ENCODE measurements at places on chromosomes 13 and 19.

GRCh38 chr13:42699912-42700311 is 81.5 kb upstream of the FAM216B start:
- no peak for DNase-seq

GRCh38 chr13:100159584-100159983 is 70.7 kb downstream of the PCCA start:
- no peak for DNase-seq

DNA sequence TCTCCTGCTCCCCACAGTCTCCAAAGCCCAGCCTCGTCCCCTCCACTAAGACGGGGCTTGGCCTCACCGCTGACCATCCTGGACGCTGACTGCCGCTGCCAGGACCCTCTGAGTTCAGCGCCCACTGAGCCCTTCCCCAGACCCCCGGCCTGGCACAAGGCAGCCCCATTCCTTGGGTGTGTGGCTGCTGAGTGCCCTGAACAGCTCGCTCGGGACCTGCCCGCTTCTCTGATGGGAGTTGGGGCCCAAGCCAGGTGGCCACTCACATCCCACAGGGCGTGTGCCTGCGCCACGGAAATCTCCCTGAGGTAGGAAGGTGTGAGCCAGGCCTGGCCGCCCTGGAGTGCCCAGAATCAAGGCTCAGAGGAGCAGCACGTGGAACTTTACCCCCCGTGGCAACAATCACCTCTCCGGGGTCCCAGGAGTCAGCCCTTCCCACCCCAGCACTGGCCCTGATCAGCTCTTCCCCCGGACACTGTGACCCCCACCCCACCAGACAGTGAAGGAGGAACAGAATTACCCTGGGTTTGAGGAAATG is 20.8 kb downstream of the C13orf46 start:
- DNase-seq = no peak

- no peak for DNase-seq
These were observed 736.9 kb downstream of the EFNB2 start for GRCh38 chr13:105798541-105798940.

DNA sequence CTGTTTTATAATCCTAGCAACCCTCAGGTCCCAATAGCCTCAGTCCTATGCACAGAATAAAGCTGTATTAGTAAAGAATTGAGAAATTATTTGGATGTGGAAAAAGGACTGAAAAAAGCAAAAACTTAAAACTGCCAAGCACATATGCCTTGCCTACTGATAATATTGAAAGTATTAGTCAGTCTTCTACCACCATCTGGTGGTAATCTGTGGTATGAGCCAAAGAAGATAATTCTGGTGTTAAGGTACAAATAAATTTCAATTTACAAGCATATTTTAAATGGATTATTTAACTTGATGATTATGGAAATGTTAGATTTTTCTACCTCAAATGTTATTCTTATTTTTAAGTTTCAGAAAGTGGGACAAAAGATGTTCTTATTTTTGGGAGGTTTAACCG is 460.3 kb upstream of the KLHL1 start:
- DNase-seq = peak; percentile 11

DNA sequence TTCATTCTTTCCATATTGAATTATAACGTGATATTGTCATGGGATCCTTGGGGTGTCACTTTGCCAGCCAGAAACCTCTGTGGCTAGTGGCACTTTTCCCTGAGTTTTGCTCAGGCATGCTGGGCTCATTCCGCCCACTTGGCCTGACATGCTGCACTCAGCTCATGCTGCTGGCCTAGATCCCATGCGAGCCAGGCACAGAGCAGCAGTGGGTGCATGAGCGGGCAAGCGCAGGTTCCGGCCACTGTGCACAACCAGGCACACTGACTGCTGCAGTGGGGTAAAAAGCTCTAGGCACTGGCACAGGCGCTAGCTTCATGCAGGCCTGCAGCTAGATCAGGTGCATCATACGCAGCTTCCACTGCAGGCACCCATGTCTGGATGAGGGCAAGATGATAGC is 221.2 kb downstream of the MAB21L1 start:
- DNase-seq = no peak

DNA sequence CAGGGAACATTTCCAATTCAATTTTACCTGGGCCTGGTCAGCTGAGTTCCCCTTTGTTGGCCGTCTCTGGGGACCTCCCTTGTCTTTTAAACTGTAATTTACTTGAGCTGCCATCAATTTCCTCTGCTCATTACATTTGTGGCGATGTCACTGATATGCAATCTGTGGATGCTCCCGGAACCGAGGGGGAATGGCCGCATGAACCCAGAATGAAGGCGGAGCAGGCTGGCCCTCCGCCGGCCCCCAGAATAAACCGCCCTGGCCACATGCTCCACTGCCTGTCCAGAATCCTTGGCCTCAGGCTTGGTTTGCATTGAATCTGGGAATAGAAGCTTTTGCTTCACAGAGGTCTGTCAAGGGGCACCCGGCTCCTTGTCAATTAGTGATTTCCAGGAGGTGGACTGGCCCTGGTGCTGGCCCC is 276.8 kb downstream of the TEX29 start:
- no peak for DNase-seq

- no peak for DNase-seq
These were observed 2.5 kb upstream of the DBP start for GRCh38 chr19:48639483-48640375.

DNA sequence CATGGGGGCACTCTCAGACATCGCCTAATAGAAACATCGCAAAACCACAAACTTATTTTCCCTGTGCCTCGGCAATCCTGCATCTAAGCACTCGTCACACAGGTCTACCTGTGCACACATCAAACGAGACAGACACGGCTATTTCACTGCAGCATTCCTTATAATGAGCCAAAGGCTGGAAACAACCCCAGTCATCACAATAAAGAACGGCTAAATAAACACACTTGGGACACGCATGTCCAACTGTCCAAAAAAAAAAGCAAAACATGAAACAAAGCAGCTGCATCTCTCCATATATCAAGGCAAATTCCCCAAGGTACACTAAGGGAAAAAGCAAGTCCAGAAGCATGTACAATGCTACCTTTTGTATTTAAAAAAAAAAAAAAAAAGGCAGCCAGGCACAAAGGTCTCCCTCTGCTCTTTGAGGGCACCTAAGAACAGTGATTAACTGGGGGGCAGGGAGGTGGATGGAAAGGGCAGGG is 27.2 kb upstream of the CCNP start:
- DNase-seq = no peak

- no peak for DNase-seq
These were observed 28.7 kb upstream of the PTPRS start for GRCh38 chr19:5369304-5369703.

GRCh38 chr19:6481541-6482342 is at the start of gene DENND1C:
DENND1C (minus strand) TSS chr19:6481787; CDS start chr19:6481695, 92 bp downstream.
- DNase-seq = no peak

DNA sequence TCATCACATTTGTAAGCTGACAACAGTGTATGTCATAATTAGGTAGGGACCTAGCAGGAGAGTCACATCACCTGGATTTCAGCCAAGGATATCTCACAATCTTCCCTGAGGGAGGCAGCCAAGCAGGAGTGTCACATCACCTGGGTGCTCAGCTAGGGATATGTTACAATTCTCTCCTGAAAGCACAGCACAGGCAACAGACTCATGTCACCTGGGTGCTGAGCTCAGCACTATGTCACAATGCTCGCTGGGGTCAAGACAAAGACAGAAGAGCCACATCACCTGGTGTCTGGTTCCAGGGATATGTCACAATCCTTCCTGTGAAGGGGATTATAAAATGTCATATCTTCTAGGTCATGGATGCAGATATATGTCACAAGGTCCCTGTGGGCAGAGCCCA is 123.7 kb downstream of the ZNF675 start:
- DNase-seq = no peak

DNA sequence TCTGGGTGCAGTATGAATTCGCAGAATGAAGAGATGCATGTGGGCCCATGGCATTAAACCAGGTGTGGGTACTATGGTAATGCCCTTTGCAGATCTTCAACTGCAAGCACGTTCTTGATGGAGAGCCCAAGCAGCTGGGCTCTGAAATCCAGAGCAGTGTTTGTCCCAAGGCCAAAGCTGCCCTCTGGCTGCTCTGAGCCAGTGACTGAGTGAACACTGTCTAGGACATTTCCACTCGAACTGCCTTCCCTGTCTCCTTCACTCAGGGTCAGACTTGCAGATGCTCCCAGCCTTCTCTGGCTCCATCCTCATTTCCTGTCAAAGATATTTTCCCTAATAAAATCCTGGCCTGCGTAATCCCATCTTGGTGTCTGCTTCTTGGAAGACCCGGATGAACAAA is 80.2 kb upstream of the GJB6 start:
- DNase-seq = no peak

- peak; percentile 14 for DNase-seq
These were observed 1241.9 kb downstream of the UQCRFS1 start for GRCh38 chr19:27971071-27971470.

DNA sequence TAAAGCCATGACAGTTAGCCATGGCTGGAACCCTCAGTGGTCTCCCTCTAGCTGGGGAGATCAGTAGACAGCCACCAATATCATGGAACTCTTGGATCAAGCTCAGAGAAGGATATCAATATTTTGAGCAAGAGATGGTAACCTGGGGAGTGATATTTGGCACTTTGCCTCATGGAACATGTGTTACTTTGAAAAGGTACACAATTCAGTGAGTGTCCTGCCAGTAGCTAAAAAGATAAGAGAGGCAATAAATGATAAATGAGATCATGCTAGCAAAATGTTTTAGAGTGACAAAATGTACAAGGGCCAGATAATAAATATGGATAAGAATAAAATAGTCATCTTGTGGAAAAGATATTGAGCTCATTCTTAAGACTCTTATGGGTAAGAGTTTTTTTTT is 1618.7 kb downstream of the OLFM4 start:
- no peak for DNase-seq

DNA sequence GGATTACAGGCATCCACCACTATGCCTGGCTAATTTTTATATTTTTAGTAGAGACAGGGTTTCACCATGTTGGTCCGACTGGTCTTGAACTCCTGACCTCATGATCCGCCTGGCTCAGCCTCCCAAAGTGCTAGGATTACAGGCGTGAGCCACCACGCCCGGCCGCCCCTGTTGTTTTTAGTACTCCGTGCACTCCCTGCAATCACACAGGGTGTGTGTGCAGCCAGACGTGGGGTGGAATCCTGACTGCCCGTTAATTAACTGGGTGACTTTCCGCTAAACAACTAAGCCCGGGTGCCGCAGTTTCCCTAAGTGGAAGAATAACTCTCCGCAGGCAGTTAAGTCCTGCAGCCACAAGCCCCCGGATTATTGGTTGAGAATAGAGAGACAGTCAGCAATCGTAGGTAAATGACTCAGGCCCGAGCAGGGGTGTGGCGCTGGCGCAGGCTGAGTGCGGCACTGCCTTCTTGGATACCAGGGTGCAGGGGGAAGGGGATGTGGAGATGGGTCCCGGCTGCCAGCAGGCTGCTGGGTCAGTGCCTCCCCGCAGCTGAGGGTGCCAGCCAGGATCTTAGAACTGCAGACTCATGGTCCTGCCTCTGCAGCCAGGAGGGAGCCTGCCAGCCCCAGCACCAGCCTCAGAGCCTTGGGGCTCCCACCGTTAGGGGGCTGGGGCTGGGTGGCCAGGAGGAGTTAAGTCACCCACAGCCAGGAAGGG is 6.1 kb upstream of the FXYD3 start:
- no peak for DNase-seq

DNA sequence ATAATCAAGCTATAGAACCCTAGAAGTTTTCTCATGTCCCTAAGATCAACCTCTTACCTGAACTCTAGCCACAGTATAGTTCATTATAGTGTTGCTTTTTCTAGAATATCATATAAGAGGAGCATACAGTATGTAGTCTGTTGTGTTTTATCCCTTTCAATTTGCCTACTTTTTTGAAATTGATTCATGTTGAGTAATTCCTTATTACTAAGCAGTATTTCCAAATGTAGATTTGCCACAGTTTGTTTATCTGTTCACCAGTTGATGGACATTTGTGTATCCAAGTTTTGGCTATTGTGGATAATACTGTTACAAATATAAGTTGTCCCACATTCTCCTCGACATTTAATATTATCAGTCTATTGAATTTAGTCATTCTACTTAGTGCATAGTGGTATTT is 138.0 kb downstream of the LMO7 start:
- no peak for DNase-seq

DNA sequence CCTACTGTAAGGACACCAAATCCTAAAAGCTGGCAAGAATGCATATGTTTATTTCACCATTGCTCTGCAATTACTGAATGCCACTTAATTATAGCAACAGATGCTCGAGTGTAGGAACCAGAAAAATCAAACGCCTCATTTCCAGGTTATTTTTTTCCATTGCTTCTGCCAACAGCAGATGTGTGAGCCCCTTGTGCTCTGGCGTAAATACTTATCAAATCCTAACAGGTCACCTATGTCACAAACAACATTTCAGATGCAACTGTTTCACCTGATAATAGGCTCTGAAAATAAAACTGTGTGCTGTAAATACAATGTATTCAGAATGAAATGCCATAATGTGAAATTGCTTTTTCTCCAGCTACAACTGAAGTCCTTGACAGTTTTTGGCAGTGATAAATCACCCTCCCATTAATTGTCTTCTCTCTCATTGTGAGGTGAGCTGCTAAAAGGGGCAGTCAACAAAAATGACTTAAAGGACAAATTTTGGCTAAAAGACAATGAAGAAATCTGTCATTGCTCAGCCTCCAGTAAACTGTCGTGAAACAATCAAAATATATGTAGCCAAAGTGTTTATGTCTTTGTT is 344.0 kb downstream of the DACH1 start:
- no peak for DNase-seq

DNA sequence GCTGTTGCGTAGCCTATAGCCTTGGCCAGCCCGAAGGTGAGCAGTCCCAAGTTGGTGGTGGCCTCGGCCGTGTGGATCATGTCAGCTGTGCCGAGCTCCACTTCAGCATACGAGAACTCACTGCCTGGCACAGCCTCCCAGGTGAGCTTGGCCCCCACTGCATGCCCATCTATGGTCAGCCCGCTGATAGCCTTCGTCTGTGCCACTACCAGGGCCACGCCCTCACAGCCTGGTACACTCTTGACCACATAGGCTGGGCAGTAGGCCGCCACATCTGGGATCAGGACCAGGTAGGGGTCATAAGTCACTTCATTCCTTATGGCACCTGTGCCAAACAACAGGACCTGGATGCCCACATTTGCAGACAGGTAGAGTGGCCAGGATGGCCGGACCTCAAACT is 7.4 kb downstream of the FCGBP start:
- no peak for DNase-seq

- no peak for DNase-seq
These were observed 17.6 kb downstream of the ZNF121 start for GRCh38 chr19:9566729-9567128.

DNA sequence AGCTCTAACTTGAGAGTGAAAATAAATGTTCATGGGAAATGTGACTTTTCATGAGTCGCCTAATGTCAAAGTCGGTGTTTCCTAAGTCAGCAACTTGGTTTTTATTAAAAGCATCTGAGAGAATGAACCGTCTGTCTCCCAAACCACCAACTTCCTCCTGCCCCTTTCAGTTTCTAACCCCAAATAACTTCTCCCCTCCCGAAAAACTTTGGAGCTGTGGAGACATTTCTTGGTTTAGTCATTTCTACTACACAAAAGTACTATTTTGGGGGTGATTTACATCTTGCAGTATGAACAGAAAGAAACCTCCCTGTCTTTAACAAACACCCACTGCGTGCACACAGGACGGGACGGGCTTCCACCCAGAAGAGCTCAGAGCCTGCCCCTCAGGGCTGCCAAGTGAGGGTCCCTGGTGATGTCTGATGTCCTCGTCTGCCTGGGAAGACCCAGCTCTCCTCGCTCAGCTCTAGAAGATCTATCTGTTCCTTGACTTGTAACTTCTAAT is 65.0 kb downstream of the RASA3 start:
- DNase-seq = peak; percentile 48
